Mammary epithelial cell (primary cell): ENCODE measurements at places on chromosomes 4 and X. TPM values are rescaled to one million over a fixed set of nuclear protein-coding genes. Genes with fewer than 3 reads are reported as not detected.

The ARHGEF6 gene
- total RNA-seq: 3.2 TPM

DNA sequence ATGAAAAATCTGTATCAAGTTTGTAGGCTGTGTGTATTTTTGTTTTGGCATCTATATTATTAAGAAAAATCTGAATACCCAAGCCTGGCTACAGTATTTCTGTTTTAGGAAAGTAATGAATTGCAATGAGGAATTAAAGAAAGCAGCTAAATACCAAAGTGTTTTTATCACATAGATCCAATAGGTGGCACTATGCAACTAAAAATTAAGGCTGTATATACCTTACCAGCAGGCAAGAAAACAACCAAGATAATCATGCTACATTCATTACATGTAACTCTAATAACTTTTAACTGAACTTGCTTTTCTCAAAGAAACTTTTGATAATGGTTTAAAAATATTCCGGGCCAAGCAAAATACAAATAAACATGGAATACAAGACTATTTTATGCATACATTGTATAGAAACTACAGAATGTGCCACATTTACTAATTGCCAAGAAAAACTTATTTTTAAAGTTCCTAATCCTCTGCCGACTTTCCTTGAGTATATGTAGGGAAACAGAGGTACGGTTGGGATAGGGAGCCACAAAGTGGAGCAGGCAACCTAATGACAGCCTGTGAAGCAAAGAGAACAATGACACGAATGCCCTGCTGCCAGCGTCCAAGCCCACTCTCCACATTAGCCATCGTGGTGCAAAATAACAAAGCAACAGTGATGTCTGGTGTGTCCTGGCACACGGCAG, 63.7 kb downstream of the SEC24D start:
- DNase-seq: peak; percentile 30

GRCh38 chr4:189098932-189099696, 841.6 kb upstream of the FRG1 start:
- DNase-seq: no peak

The PROM1 gene
- total RNA-seq: not detected in 2 replicates

The CPLX1 gene
- total RNA-seq: 1.1 and 1.6 TPM in 2 replicates

DNA sequence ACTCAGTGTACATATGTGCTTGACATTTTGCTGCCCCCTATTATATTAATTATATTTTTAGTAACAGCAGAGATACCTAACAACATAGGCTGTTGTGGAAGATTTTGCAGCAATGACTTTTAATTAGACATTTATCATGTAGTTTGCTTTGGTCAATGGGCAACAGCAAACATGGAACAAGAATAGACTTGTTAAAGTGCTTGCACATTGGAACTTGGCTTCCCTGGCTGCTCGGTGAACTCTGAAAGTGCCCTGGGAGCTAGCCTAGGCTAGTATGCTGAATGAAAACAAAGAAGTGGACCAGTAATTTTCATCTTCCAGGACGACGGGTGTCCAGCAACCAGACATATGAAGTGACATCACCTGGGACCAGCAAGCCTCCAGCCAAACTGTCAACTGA, 1157.1 kb downstream of the ARAP2 start:
- DNase-seq: no peak
